ENCODE measurements at places on chromosomes 5 and 9.

DNA sequence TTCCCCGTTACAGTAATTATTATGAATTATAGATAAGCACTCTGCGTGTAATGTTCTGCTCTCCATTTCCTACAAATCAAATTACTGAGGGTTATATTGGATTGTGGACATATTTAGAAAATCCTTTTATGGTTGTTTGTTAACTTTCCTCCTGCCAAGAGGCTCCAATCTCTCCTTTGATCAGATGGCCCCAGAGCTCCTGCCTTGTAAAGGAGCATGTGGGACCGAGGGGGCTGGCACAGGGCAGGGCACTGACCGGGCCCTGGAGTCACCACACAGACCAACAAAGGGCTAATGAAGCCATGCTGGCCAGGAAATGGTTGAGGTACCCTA lies 415.9 kb downstream of the EFNA5 start:
- DNase-seq = no peak

- no peak for DNase-seq
Observed at GRCh38 chr5:25027526-25027925, 382.7 kb upstream of the CDH10 start.

DNA sequence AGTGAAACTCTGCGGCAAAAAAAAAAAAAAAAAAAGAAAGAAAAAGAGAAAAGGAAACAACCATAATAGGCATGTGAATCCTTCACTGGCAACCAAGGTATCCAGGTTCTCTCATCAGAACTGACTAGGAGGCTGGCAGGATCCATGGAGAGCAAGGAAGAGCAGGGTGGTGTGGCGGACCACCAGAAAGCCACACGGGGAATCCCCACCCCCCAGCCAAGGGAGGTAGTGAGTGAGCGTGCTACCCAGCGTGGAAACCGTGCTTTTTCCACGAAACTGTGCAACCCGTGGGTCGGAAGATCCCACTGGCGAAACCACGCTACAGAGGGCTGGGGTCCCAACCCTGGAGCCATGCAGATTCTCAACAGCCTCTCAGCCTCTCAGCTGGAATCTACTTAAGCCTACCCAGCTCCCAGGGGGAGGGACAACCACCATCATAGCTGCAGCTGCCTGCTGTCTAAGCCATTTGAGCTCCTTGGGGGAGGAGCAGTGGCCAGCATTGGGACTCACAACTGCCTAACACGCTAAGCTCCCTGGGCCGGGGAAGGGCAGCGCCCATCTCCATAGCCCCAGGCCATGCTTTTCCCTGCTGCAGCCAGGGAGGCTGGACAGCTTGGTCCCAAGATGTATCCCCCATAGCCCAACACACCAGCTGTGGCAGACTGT lies 91.6 kb downstream of the PRELID2 start:
- no peak for DNase-seq

DNA sequence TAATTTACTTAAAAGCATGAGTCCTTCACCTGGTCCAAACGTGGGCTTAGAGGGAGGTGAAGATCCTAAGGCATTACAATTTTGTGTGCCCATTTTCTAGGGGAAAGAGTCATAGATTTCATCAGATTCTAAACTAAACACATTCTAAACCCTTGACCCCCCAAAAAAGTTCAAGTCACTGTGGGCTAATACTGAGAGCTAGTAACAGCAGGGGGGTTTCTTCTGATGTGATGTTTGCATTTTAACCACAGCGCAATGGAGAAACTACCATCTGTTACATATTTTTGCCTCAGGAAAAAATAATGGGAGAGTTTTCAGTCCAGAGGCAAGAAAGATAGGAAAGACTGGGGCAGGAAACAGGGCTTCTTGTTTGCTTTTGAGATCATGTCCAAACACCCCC lies 110.8 kb upstream of the SLC1A3 start:
- DNase-seq = no peak

GRCh38 chr9:126125992-126126409 lies 200.6 kb upstream of the MVB12B start:
- DNase-seq = no peak

DNA sequence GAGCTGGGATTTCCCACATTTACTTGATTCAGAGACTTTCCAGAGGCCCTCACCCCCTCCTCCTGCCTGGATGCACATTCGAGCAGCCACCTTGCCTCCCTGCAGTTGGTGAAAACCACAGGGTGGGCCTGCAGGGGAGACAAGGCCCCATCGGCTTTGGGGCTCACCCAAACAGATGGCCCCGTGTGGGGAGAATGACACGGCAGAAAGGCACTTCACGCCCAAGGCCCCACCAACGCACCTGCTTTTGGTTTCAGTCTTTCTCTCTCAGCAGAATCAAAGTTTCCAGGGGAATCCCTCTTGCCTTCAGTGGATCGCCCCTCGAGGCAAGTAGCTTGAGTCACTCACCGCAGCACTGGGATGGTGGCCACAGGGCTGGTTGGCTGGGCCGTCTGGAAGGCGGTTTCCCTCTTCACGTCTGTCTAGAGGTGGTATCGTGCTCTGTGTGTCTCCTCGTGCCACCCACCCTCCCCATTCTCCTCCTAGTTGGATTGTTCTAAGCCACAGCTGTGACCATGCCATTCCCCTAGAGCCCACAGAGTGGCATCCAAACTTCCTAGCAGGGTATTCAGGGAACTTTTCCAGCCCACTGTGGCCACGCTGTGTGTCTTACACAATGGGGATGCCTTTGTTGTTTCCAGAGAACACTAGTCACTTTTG lies 31.8 kb downstream of the SEC61B start:
- DNase-seq = peak; percentile 90

DNA sequence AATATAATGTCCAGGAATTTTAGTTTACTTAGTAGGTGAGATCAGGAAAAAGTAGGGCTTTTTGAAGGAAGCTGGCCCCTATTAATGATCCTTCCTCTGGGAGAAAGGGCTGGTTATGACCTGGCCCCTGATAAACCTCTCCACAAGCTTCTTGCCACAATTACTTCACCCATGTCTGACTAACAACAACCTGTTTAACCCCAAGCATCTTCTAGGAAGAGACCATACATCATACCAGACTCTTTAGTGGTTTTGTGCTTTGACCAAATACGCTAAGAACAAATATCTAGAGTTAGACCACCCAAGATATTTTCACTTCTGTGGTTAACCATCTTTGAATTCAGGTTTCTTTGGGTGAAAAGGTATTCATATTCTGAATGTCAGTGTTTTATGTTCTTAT lies 174.0 kb upstream of the SLC27A6 start:
- no peak for DNase-seq

DNA sequence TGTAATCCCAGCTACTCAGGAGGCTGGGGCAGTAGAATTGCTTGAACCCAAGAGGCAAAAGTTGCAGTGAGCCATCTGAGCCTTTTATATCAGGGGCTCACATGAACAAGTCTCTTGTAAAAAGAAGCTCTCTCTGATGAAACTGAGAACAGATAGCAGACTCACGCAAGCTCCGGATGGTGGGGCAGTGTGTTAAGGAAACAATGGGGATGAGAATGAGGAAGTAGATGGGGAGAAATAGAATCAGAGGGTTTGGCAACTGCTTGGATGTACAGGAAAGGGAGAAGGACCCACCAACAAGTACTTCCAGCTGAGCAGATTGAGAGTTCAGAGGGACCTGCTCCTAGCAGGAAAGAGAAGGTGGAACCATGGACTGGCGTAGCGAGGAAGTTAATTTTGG lies 18.6 kb downstream of the TMEM252 start:
- DNase-seq = no peak

GRCh38 chr5:132052520-132052919 lies 7.9 kb upstream of the IL3 start:
- no peak for DNase-seq

GRCh38 chr9:135929656-135930445 lies 22.5 kb upstream of the CAMSAP1 start:
- DNase-seq = no peak
